Spinal cord (tissue), 10 donors: ENCODE measurements at places on chromosomes 5 and 9.

DNA sequence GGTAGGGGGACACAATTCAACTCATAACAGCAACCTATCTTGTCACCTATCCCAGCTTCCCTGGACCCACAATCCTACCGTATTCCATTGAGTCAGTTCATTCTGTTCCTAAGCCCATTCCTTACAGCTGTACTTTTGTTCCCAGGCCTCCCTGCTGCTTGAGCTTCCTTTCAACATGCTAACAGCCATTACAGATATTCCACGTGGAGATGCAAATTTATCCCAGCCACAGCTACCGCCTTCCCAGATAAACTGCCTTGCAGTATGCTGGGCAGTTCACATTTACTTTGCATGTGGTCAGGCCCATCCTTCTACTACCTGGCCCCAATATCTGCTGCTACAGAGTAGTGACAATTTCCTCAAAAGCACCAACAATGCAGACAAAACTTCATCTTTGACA lies 23.0 kb downstream of the RIGI start:
- no peak for DNase-seq

DNA sequence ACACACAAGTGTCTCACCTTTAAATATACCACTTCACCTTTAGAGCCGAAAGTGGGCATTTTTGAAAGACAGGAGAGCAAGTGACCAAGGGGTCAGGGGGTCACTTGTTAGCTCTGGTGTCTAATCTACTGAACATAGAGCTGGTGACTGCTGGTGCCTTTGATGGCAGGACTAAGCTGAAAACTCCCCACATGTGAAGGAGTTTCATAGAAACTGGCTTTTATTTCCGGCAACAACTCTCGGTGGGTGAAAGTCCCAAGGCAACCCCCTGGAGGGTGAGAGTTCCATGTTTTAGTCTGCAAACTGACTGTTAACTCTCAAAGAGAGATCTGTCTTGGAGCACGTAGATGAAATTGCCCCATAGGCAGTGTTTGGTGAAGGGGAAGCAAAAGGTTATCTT lies 466.9 kb downstream of the DMRTA1 start:
- no peak for DNase-seq

DNA sequence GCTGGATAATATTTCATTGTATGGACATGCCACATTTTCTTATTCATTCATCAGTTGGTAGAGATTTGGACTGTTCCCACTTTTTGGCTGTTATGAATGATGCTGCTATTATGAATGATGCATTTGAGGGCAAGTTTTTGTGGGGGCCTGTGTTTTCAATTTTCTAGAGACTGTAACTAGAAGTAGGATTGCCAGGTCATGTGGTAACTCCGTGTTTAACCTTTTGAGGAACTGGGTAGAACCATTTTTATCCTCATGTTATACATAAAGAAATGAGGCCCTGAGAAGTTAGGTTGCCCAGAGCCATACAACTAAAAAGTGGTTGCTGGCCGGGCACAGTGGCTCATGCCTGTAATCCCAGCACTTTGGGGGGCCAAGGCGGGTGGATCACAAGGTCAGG lies 22.4 kb upstream of the STRBP start:
- DNase-seq: no peak

DNA sequence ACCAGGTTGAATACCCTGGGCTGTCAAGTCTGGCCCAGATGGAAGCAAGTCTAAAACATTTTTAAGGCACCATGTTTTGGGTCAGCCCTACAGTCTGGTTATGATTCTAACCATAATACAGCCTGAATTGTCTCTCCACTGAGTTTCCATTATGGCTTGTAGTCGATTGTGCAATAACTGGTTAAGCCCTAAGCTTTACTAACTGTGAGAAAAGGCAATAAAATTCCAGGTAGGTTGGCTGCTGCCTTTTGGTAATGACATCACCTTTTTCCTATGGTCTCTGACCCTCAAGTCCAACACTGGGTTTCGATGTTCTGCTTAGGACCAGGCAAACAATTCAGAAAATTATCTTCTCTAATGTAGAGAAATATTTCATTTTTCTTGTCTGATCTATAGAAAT lies 243.3 kb downstream of the ACTL7B start:
- no peak for DNase-seq

GRCh38 chr5:34545164-34545563 lies 111.0 kb upstream of the RAI14 start:
- no peak for DNase-seq

DNA sequence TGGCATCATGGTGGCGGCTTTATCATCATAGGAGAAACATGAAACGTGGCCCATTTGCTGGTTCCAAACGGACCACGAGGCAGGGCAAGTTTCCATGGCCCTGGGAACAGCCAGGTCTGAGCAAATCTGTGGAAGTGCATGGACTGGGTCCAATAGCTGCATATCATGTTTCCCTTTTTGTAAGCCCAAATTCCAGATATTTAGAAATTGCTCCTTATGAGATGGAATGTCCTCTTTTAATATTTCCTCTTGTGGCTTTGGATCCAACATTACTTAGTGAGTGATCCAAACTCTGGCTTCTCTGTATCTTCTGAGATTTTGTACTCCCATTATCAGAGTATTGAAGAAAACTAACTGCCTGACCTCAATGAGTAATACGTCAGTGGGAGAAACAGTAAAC lies 79.8 kb upstream of the FBXL7 start:
- no peak for DNase-seq

DNA sequence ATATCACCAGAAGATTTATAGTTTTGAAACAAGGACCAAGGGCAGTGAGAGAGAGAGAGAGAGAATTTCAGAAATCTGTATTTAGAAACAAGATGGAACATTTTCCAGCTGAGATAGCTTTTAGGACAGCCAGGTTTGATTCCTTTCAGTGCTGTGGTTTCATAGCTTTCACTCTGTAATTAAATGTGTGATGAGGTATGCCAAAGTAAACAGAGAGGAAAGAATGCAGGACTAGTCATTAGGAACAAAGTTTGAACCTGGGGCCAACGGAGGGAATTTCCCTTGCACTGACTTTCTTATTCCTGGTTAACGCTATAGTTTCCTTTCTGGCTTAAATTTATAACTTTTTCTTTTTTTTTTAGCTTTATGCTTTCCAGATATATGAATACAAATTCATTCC lies 10.0 kb upstream of the CCL28 start:
- peak; percentile 25 for DNase-seq

- no peak for DNase-seq
Measured at GRCh38 chr9:127209948-127210640, 54.5 kb upstream of the GARNL3 start.

DNA sequence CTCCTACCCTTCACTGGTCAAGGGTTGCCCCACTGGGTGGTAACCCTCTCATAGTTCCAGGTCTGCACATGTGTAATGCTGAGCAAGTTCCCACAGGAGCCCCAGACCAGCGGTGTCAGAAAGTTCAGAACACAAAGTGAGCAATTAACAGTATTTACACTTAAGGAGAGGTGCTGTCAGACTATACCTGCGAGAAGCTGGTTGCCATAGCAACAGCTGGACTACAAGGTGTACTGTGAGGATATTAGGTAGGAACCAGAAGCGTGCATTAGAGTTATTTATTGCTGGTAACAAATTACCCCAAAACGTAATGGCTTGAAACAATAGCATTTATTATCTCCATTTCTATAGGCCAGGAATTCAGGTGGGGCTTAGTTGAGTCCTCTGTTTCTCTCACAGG lies 317.0 kb upstream of the RPS23 start:
- DNase-seq: no peak

GRCh38 chr9:26462213-26462612 lies 430.4 kb downstream of the CAAP1 start:
- peak; percentile 16 for DNase-seq

GRCh38 chr9:77469515-77470231 lies 178.4 kb downstream of the GNA14 start:
- no peak for DNase-seq

DNA sequence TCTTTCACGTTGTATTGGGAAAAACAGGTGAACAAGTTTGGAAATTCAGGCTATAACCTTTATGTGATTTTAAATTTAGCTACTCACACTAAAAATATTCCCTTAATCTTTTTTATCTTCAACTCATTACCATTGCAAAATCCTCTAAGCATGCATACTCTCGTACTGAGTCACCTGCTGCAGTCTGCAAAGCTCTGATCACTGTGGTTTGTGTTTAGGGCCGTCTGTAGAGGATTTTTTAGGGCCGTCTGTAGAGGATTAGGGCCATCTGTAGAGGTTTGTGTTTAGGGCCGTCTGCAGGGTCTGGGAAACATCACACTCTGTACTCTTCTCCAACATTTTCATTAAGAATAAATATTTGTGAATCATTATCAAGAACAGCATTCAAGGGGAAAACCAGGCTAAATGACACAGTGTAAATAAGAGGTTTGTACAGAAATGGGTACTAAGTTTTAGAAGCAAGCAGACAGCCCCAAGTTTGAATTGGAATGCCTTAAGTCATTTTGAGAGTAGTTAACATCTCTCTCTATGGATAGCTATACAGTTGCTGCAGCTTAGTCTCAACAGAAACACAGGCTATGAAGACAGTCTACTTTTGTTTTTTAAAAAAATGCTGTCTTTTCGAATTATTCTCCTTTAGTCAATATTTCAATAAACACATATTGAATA lies 155.0 kb upstream of the TSLP start:
- no peak for DNase-seq

DNA sequence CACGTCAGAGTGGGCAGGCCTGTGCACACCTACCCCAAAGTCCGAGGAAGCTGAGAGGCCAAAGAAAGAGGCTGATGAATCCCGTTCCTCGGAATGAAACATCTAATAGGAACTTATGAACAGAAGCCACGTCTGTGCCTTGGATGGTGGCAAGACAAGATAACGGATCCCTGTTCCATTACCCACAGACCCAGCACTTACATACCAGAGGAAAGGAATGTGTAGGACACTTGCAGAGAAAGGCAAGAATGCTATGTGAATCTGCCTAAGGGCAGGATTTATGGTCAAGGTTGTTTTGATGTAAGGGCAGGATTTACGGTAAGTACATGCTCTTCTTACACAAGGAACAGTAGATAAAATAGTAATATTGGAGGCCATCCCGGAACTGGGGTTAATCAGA lies 93.2 kb downstream of the WDR41 start:
- no peak for DNase-seq

DNA sequence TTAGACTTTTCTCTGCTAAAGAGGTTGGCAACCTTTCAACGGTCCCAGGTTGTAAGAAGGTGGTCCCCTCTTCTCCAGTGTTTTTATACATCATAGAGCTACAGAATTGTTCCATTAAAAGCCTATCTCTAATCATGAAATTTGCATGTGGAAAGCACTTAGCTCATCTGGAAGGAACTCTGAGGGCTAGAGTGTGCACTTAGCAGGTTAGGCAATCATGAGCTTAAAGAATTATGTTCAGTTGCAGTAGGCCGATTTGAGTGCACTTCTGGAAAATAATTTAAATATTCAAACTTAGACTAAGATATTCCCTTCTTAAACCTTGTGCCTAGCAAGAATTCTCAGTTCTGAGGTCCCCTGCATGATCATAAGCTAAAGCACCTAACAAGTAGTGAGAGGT lies 468.7 kb downstream of the SPATA31D1 start:
- DNase-seq: no peak

GRCh38 chr9:92986176-92987119 lies 39.1 kb downstream of the FGD3 start:
- DNase-seq: peak; percentile 55

DNA sequence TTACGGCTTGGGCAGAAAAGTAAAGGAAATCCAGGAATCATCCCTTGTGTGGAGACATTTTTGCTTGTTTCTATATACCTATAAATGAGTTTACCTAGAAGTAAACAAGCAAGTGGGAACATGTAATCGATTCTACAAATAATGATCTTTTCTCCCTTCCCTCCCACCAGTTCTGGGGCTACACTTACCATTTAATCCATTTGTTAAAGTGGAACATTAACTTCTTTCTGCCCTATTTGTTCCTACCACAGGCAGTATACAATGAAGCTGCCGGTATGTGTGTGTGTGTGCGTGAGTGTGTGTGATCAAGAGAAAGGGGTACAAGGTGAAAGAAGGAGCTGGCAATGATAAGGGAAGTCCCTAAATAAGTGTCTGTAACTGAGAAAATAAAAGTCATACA lies 26.4 kb upstream of the ELL2 start:
- DNase-seq: no peak

DNA sequence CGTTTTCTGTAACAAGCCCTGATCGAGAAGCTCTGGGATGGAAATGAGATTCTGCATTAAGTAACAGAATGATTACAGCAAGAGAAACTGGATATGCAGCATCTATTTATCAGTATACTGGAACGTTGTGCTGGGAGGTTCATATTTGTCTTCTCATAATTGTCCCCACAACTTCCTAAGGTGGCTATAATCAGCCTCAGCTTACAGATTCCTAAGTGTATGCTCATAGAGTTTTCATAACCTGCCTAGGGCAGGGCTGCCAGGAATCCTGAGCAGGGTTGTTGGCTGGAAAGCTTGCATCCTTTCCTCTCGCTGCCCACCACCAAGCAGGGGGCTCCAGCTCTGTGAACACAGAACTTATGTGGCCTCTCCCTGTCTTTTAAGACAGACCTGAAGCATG lies 70.2 kb downstream of the FNBP1 start:
- no peak for DNase-seq

DNA sequence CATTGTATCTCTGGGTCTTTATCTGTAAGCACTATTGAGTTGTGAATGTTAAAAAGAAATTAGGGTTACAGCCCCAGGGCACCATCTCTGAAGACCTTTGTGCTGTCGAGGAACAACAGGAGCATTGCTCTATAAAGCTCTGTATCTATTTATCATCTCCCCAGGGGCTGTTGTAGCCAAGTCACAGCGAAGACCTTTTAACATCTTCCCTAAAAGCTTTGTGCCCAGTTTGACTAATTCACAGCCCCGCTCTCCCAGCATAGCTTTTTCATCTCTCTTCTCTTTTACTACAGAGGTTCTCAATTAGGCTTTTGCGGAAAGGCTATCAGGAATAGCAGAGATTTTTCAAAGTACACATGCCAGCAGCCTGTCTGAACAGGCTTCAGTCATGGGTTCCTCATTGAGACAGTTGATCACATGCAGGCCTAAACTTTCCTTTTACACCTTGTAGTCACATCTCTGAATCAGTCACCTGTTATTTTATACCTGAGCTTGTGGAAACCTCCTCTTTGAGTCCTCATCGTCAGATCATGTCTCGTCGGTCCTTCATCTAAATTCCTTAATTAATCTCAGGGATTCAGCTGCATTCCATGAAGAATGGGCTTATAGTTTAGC lies 140.5 kb downstream of the NPR3 start:
- no peak for DNase-seq
